ENCODE measurements at places on chromosomes 16 and 17.

DNA sequence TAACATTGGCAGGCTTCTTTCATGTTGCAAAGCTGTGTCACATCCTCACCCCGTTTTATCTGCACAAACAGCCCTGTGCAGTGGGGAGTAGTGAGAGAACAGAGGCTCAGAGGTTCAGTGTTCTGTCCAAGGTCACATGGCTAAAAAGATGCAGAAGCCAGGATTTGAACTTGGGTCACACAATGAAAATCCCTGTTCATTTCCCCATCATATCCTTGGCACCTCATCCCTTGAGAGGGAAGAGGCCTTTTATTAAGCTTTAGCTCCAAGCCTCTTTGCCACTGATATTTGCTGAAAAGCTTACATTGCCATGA is 106.6 kb downstream of the AMFR start:
- no peaks in the 10 kb centered on the region for H3K4me1 ChIP-seq
- H3K4me3 ChIP-seq, result no peak overlapping the region
- no peak overlapping the region for H3K27ac ChIP-seq
- H3K36me3 ChIP-seq, result no peaks in the 10 kb centered on the region
- no peaks in the 10 kb centered on the region for H3K27me3 ChIP-seq

- no peak overlapping the region for H3K4me3 ChIP-seq
- DNase-seq, result no peak
- no peak overlapping the region for H3K27ac ChIP-seq
- no peaks in the 10 kb centered on the region for H3K27me3 ChIP-seq
Observed at GRCh38 chr17:10724546-10725195, 5.2 kb downstream of the TMEM220 start.

DNA sequence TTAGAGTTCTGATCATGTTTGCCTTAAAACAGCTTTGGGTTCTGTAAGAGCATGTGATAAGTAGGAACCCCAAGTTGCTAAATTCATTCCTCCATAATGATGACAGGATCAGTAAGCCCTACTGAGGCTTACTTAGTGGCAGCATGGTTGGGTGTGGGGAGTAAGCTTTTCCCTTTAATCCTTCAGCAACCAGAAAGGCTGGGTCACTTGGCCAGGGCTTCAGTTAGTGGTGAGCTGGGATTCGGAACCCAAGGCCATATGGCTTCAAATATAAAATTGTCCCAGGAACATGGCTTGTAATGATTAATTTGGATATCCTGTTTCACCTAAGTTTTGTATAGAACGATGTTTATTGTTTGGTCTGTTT is 850 bp downstream of the GINS3 start:
- no peak overlapping the region for H3K27ac ChIP-seq
- no peak for DNase-seq
- peak overlapping the region; percentile 99 for H3K4me3 ChIP-seq
- H3K4me1 ChIP-seq, result no peaks in the 10 kb centered on the region
- no peaks in the 10 kb centered on the region for H3K36me3 ChIP-seq
- H3K27me3 ChIP-seq, result no peaks in the 10 kb centered on the region

DNA sequence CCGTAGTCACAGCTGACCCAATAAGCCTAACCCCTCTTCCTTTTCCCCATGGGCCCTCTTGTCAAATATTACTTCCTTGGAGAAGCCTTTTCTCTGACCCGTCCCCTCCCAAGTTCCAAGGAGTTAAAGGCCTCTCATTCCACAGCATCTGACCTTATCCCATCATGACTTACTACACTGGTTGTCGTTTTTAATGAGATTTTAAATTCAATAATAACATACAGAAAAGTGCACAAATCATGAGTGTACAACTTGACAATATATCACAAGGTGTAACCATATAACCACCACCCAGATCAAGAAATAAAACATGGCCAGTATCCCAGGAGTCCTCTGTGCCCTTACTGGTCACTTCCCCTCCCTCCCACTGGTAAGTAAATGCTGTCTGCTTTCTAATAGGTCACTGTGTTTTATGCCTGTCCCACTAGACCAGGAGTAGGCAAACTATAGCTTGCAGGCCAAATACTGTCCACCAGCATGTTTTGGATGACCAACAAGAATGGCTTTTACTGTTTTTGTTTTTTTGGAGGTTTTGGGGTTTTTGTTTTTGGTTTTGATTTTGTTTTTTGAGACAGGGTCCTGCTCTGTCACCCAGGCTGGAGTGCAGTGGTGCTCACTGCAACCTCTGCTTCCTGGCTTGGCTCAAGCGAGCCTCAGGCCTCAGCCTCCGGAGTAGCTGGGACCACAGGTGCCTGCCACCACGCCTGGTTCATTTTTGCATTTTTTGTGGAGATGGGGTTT is 1.2 kb upstream of the FDXR start:
- no peak for DNase-seq
- peaks cover 3% of the 10 kb centered on the region for H3K4me1 ChIP-seq
- no peak overlapping the region for H3K27ac ChIP-seq
- no peaks in the 10 kb centered on the region for H3K36me3 ChIP-seq
- H3K4me3 ChIP-seq, result peak overlapping the region; percentile 87

DNA sequence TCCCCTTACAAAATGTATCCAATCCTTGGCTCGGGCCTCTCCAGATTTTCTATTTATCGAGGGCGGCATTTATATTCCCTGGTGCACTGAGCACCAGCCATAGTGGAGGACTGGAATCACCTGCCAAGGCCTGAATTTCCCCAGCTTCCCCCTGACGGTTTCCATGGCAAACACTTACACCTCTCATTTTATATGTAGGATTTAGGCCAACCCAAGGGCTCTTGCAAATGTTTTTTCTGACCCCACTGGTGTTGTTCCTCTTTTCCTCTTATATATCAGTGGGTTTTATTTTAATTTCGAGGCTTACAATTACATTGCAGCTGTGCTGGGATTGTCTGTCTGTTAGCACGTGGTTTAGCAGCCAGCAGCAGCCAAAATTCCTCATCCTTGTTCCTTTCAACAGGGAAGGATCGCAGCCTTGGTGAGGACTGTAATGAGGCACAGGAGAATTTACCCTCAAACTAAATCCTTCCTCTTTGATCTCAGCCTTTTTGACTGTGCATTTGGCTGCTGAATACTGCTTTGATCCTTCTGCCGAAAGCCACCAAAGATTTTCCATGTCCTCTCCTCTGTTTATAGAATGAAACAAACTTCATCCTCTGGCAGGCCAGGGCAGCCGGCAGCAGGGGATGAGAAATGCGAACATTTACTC is 26.5 kb upstream of the CES5A start:
- no peaks in the 10 kb centered on the region for H3K36me3 ChIP-seq
- H3K4me3 ChIP-seq, result no peak overlapping the region
- no peak for DNase-seq

DNA sequence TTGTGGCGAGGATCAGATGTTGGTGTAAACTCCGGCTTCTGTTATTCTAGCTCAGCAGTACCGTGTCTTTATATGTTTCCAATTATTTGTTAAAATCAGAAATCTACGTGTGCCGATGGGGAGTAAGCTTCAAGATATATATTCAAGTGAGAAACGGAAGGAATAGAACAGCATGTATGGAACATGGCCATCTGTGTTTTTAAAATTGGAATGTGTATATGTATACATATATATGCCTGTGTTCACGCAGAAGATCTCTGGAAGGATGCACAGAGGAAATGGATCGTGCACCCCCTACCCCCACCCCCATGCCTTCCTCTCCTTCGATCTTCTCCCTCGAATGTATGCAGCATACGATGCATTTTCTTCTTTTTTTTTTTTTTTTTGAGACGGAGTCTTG is 7.7 kb upstream of the SNN start:
- DNase-seq, result no peak
- no peaks in the 10 kb centered on the region for H3K36me3 ChIP-seq
- no peaks in the 10 kb centered on the region for H3K27me3 ChIP-seq
- H3K27ac ChIP-seq, result no peak overlapping the region

DNA sequence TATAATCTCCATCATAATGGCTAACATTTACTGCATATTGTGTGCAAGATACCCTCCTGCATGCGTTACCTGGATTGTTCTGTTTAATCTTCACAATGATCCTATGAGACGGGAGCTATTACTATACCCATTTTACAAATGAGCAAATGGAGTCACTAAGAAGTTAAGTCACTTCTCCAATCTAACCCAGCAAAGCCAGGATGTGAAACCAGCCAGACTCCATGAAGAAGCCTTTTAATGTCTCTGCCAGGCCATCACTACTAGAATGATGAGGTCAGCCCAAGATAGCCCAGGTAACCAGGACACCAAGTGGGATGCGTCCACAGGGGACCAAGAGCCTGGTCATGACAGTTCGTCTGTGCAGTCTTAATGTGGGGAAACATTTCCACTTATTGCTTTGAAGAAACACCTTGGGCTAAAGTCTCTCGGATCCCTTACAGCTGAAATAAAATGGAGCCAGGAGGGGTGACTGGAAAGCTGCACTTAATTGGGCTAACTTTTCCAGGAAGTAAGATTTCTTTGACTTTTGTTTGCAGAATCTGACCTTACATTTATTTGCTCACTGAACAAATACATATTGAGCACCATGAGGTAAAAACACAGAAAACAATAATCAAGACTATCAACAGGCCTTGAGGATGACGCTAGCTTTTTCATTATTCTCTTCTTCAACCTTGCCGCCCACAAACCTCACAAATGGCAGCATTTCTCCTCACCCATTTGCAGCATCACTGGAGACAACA is 926 bp upstream of the SHCBP1 start:
- H3K4me1 ChIP-seq, result no peaks in the 10 kb centered on the region
- H3K36me3 ChIP-seq, result no peaks in the 10 kb centered on the region
- DNase-seq, result no peak
- H3K27me3 ChIP-seq, result no peaks in the 10 kb centered on the region
- H3K27ac ChIP-seq, result no peak overlapping the region
- no peak overlapping the region for H3K4me3 ChIP-seq

DNA sequence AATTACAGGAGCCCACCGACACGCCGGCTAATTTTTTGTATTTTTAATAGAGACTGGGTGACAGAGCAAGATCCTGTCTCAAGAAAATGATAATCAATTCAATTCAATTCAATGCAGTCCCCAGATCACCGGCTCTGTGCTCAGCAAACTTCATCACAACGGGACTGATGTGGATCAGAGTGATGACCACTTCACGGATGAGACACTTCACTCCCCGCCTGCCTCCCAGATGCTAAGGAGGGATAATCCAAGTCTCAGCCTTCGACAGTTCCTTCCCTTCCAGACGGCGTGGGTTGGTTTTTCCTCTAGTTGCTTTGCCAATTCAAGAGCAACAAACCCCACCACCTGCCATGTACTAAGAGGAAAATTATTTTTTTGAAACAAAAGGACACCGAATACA is 93.8 kb downstream of the ZDHHC7 start:
- no peaks in the 10 kb centered on the region for H3K4me1 ChIP-seq
- no peak for DNase-seq
- H3K36me3 ChIP-seq, result no peaks in the 10 kb centered on the region
- no peak overlapping the region for H3K4me3 ChIP-seq
- H3K27ac ChIP-seq, result no peak overlapping the region
- no peaks in the 10 kb centered on the region for H3K27me3 ChIP-seq

DNA sequence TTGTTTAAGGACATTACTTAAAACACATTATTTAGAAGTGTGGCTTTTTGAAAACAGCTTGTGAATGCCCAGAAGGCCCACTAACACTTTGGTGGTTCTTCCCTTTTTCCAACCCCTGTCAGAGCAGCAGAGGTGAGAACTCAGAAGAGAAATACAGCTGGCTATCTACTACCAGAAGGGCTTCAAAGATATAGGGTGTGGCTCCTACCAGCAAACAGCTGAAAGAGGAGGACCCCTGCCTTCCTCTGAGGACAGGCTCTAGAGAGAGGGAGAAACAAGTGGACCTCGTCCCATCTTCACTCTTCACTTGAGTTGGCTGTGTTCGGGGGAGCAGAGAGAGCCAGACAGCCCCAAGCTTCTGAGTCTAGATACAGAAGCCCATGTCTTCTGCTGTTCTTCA is 6.9 kb upstream of the RAPGEFL1 start:
- DNase-seq, result no peak
- H3K36me3 ChIP-seq, result peaks cover 27% of the 10 kb centered on the region
- no peak overlapping the region for H3K4me3 ChIP-seq
- no peaks in the 10 kb centered on the region for H3K27me3 ChIP-seq
- 0 out of 2 replicates have a peak, but pooled peaks cover 1% of the 10 kb centered on the region for H3K4me1 ChIP-seq

- H3K4me1 ChIP-seq, result no peaks in the 10 kb centered on the region
- H3K27me3 ChIP-seq, result no peaks in the 10 kb centered on the region
- no peak overlapping the region for H3K27ac ChIP-seq
Observed at GRCh38 chr17:78075545-78075944, 53.0 kb downstream of the TMC6 start.

DNA sequence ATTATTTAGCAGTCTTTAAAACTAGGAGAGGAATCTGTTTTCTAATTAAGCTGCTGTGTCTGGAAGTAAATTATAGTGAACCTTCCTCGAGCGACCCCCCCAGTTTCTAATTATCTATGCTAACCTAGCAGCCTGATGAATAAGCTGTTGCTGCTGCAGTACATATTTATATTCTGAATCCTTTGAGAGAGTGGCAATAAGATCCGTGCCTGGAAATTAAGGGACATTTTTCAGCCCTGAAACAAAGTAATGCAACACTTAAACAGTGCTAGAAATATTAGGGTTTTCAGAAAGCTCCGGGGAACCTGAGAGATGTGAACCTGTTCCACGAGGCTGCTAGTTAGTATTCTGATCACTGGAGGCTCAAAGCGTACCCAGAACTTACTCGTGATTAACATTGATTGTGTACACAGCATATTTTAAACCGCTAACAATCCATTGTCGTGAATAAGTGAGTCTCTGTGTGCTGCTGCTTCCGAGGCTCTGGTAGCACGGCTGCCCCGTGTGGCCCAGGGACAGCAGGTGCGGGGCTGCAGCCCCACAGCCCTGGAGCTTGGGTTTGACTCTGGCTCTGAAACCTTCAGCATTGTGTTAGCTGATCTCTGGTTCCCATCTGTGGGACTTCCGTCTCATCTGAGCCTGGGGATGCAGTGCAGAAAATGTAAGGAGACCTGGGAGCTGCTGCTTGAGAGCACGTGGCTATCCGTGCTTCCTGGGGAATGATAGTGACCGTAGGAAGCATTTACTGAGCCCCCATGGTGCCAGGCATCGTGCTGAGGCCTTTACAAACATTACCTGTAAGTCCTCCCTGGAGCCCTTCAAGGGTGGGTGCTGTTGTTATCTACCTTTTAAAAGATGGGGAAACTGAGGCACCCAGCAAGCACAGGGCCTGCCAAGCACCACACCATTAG is 190.9 kb upstream of the CHMP6 start:
- DNase-seq, result no peak
- no peak overlapping the region for H3K27ac ChIP-seq
- H3K4me3 ChIP-seq, result no peak overlapping the region
- H3K36me3 ChIP-seq, result no peaks in the 10 kb centered on the region

Data from iPS DF 6.9 (cell line).